ENCODE measurements at places on chromosomes 4 and X.

GRCh38 chr4:98694076-98694475 is 35.7 kb upstream of the TSPAN5 start:
- DNase-seq: no peak

GRCh38 chrX:40064055-40064597 is 33.6 kb downstream of the BCOR start:
- DNase-seq: no peak

DNA sequence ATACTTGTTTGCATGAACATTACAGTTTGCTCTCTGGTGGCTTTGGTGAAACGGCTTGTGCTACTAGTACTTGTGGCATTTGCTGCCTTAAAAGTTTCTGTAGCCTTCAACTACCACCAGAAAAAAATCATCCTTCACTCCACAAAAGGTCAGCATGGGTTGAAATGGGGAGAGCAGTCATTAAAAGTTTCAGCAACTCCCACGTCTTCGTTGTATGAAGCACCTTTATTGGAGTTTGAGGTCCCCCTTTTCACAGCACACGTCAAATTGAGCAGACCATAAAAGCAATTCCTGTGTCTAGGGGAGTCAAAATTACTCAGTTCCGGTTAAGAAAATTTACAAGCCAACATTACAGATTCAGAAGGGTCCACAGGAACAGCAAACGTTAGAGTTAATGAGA is 23.0 kb upstream of the CCNA2 start:
- no peak for DNase-seq

DNA sequence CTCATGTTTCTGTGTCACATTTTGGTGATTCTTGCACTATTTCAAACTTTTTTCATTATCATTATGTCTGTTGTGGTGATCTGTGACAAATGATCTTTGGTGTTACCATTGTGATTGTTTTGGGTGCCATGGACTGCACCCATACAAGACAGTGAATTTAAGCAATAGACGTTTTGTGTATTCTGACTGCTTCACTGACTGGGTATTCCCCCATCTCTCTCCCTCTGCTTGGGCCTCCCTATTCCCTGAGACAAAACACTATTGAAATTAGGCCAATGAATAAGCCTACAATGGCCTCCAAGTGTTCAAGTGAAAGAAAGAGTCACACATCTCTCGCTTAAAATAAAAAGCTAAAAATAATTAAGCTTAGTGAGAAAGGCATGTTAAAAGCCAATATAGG is 60.2 kb downstream of the BANK1 start:
- DNase-seq: no peak

GRCh38 chrX:150568320-150569154 is at the start of gene MTM1:
MTM1 (plus strand) TSS chrX:150568621; CDS start chrX:150592615, 23,994 bp downstream.
- peak; percentile 74 for DNase-seq

GRCh38 chr4:140187316-140187695 is 33.3 kb upstream of the MAML3 start:
- DNase-seq: no peak

DNA sequence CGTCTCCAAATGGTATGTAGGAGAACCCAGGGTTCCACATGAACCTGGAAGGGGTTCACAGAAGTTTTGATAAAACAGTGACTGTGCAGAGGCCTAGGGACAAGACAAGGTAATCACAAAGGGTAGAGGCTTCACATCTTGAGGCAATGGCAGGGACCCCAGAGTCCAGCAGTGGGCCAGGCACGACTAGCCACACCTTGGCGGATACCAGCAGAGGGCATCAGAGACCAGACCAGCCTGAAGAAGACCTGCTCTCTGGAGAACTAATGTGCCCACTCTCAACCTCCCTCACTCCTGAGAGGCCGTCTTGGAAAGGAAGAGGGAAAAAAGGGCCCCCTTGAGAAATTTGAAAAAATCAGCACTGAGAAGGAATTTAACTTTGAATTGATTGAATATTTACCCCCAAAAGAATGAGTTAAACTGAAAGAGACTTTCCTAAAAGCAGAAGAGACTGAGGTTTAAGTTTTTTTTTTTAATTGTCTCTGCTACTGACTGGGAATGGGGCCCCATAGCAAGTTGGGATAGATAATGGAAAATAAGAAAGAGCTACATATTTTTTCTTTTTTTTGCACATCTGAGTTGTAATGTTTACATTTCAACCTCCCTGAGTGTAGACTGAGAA is 243.8 kb upstream of the JADE1 start:
- peak; percentile 9 for DNase-seq

- no peak for DNase-seq
Observed at GRCh38 chr4:112251019-112251643, 19.5 kb downstream of the AP1AR start.

- no peak for DNase-seq
Observed at GRCh38 chr4:77713884-77714283, 105.3 kb downstream of the CNOT6L start.

GRCh38 chrX:70998411-70999027 is 67.6 kb upstream of the SLC7A3 start:
- DNase-seq: peak; percentile 5
